Fibroblast of the aortic adventitia (primary cell): ENCODE measurements at places on chromosomes 11 and 22. TPM values are rescaled to one million over a fixed set of nuclear protein-coding genes. Genes with fewer than 3 reads are reported as not detected.

OR2AG2 gene
- 0.09 and 0.33 TPM in 2 replicates for total RNA-seq

SIK3 gene
- total RNA-seq: 12.8 and 18.4 TPM in 2 replicates

DEPDC7 gene
- 3.5 and 9.9 TPM in 2 replicates for total RNA-seq

ELFN2 gene
- total RNA-seq: 0.18 and 0.33 TPM in 2 replicates

OR8A1 gene
- not detected in 2 replicates for total RNA-seq

UBQLN3 gene
- 0.09 TPM in 1 of 2 replicates, not detected in the other for total RNA-seq

MPPED2 gene
- 0.18 TPM in 1 of 2 replicates, not detected in the other for total RNA-seq

INPP5J gene
- under 0.01 and 0.41 TPM in 2 replicates for total RNA-seq

CASP5 gene
- total RNA-seq: not detected in 2 replicates

DNAJB7 gene
- total RNA-seq: not detected in 2 replicates

SLC22A8 gene
- total RNA-seq: not detected in 2 replicates

RFPL1 gene
- total RNA-seq: not detected in 2 replicates

TRIM49 gene
- not detected in 2 replicates for total RNA-seq

TBX10 gene
- not detected in 2 replicates for total RNA-seq

GGT1 gene
- total RNA-seq: 0.65 and 1.1 TPM in 2 replicates

B4GALNT4 gene
- 1.5 and 1.9 TPM in 2 replicates for total RNA-seq

OR52A1 gene
- not detected in 2 replicates for total RNA-seq

TMEM191B gene
- total RNA-seq: 0.36 and 5.8 TPM in 2 replicates

DLG2 gene
- total RNA-seq: 3.0 and 5.8 TPM in 2 replicates

CHRNA10 gene
- 0.57 and 1.1 TPM in 2 replicates for total RNA-seq

VPS37C gene
- 9.2 and 13.5 TPM in 2 replicates for total RNA-seq

PLAAT5 gene
- 0.18 and 5.3 TPM in 2 replicates for total RNA-seq

CCDC116 gene
- total RNA-seq: 0.18 and 0.25 TPM in 2 replicates

PRRG4 gene
- 0.36 and 0.49 TPM in 2 replicates for total RNA-seq

KRTAP5-11 gene
- not detected in 2 replicates for total RNA-seq

TUG1 gene
- total RNA-seq: 67.3 and 88.2 TPM in 2 replicates

TMEM86A gene
- 0.27 and 9.6 TPM in 2 replicates for total RNA-seq
